ENCODE measurements at places on chromosomes 5 and 9. TPM values are rescaled to one million over a fixed set of nuclear protein-coding genes. Genes with fewer than 3 reads are reported as not detected.

GRCh38 chr5:173051746-173052145, 4.4 kb upstream of the CREBRF start:
- no peak for DNase-seq

- no peak for DNase-seq
These were observed 28.9 kb downstream of the FAM151B start for GRCh38 chr5:80516826-80517225.

- no peak for DNase-seq
These were observed 204.4 kb downstream of the GLIS3 start for GRCh38 chr9:4095484-4095883.

DNA sequence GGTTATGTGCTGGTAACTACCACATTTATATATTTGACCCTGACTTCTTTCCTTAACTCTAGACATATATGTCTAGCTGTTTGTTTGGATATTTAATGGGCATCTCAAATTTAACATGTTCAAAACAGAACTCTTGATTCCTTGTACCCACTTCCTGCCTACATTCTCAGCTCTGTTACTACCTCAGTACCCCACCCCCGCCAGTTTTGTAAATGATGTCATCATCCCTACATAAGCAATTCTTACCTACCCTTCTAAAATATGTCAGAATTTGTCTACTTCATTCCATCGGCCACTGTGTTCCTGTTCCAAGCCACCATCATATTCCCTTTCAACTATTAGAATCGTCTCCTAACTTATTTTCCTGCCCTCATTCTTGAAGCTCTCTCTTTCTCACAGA, 4.8 kb downstream of the RAD50 start:
- DNase-seq = no peak

Gene PLAC8L1
- not detected for total RNA-seq

Gene FAM221B
- total RNA-seq = not detected

Gene CTNNAL1
- 15.2 TPM for total RNA-seq
